Upper lobe of right lung (tissue), 1 donor: ENCODE measurements at places on chromosomes 5 and 9. TPM values are rescaled to one million over a fixed set of nuclear protein-coding genes. Genes with fewer than 3 reads are reported as not detected.

GPX3 gene
- 1,259 TPM for total RNA-seq

- no peaks in the 10 kb centered on the region for H3K36me3 ChIP-seq
- H3K4me3 ChIP-seq = no peak overlapping the region
- no peak overlapping the region for H3K27ac ChIP-seq
- H3K4me1 ChIP-seq = no peaks in the 10 kb centered on the region
- no peak for DNase-seq
- H3K27me3 ChIP-seq = no peaks in the 10 kb centered on the region
These were observed 44.3 kb upstream of the VPS13A start for GRCh38 chr9:77133011-77133410.

GABRA6 gene
- total RNA-seq = not detected

- H3K4me1 ChIP-seq = peaks cover 6% of the 10 kb centered on the region
- peak overlapping the region; percentile 43 for H3K4me3 ChIP-seq
- no peak overlapping the region for H3K27ac ChIP-seq
- DNase-seq = no peak
These were observed 485 bp upstream of the HABP4 start for GRCh38 chr9:96449523-96449844.

GRCh38 chr5:120794121-120794520, 330.0 kb downstream of the PRR16 start:
- H3K4me1 ChIP-seq = no peaks in the 10 kb centered on the region
- no peak overlapping the region for H3K4me3 ChIP-seq
- H3K27me3 ChIP-seq = no peaks in the 10 kb centered on the region
- no peak for DNase-seq
- no peak overlapping the region for H3K27ac ChIP-seq
- H3K36me3 ChIP-seq = no peaks in the 10 kb centered on the region

- no peaks in the 10 kb centered on the region for H3K4me1 ChIP-seq
- H3K4me3 ChIP-seq = no peak overlapping the region
- H3K27ac ChIP-seq = no peak overlapping the region
- DNase-seq = no peak
- H3K27me3 ChIP-seq = no peaks in the 10 kb centered on the region
These were observed 179.0 kb upstream of the SGCD start for GRCh38 chr5:156147944-156148285.

DNA sequence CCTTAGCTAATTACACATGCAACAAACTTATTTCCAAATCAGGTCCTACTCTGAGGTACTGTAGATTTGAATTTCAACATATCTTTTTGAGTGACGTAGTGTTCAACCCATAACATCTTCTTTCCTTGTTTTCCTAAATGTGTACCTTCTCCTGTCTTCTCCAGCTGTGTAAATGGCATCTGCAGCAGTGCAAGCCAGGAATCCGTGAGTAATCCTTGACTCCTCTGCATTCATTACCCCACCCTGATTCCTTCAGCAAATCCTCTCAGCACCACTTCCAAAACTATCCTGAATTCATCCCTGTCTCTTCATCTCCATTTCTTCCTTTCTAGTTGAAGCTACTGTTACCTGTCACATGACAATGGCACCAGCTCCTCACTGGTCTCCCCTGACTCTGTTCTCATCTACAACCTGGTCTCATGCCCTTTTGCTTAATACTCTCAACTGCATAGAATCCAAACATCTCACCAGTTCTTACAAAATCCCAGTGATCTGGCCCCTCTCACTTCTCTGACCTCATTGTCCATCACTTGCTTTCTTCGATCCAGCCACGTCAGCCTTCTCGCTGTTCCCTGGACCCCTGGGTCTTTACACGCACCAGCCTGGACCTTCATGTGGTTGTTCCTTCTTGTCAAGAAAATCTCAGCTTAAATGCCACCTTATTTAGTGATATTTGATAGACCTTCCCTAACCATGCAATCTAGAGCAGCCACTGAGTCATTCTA, 14.6 kb upstream of the TRAF1 start:
- no peaks in the 10 kb centered on the region for H3K36me3 ChIP-seq
- peaks cover 40% of the 10 kb centered on the region for H3K4me1 ChIP-seq
- no peak overlapping the region for H3K4me3 ChIP-seq
- H3K27ac ChIP-seq = peak overlapping the region; percentile 27
- DNase-seq = no peak

EXOSC2 gene
- 23.0 TPM for total RNA-seq

SLC34A3 gene
- 0.23 TPM for total RNA-seq

- no peak overlapping the region for H3K4me3 ChIP-seq
- no peaks in the 10 kb centered on the region for H3K27me3 ChIP-seq
- no peak overlapping the region for H3K27ac ChIP-seq
- DNase-seq = peak; percentile 79
These were observed 37.9 kb downstream of the SLC6A7 start for GRCh38 chr5:150227606-150228273.

AK1 gene
- 158 TPM for total RNA-seq

DNA sequence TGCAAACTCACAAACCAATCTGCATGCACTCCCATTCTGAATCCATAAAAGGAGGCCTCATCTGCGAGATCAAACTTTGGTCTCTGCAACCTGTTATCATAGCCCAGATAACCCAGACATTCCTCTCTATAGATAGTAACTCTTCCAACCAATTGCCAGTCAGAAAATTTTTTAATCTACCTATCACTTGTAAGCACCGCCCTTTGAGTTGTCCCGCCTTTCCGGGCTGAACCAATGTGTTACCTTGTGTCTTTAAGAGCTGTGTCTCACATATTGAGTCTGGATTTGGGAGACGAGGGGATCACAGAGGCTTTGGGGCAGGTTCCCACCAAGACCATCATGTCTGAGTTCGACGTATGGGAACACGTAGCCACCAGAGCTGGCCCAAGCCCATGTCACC, 91.1 kb upstream of the PPP1R26 start:
- no peak for DNase-seq
- no peaks in the 10 kb centered on the region for H3K36me3 ChIP-seq
- no peaks in the 10 kb centered on the region for H3K27me3 ChIP-seq
- H3K4me3 ChIP-seq = no peak overlapping the region
- H3K27ac ChIP-seq = no peak overlapping the region

DNA sequence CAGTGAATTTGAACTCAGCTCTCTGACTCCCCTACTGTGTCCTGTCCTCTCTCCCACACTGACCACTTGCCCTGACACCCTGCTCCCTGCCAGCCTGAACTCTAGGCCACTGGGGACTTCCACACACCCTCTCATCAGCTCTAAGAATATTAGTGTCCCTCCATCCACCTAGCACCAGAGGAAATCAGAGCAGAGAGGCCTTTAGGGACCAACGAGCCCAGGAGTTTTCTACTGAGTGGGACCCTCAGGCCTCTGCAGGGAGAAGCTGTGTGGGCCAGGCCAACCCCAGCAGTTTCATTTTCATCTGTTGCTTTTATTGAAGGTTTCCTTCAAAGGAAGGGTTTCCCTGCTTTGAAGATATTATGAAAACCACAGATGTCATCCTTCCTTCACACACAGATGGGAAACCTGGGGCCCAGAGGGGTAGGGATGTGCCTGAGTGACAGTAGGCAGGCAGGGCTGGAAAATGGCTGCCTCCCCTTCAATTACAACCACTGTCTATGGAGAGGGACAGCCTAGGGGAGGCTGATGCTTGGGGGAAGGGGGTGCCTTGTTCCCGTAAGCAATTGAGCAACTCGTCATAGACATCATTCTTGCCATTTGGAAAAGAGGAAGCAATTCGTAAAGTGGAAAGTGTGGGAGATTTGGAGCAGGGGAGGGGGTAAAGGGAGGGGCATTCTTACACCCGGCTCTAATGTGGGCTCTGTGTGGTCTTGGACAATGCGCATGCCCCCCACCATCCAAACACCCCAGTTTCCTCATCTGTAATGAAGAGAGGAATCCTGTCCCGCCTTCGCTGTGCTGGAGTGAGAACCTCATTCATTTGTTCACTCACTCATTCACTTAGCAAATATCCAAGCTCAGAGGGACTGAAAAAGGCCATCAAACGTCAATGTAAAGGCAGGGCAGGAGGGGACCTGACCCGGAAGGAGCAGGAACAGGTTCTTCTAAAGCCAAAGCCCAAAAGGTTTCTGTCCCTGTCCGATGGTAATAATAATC, 3.9 kb downstream of the GLIPR2 start:
- no peaks in the 10 kb centered on the region for H3K27me3 ChIP-seq
- H3K36me3 ChIP-seq = no peaks in the 10 kb centered on the region
- peak overlapping the region; percentile 56 for H3K27ac ChIP-seq
- H3K4me3 ChIP-seq = no peak overlapping the region
- no peak for DNase-seq

CD14 gene
- total RNA-seq = 127 TPM

DNA sequence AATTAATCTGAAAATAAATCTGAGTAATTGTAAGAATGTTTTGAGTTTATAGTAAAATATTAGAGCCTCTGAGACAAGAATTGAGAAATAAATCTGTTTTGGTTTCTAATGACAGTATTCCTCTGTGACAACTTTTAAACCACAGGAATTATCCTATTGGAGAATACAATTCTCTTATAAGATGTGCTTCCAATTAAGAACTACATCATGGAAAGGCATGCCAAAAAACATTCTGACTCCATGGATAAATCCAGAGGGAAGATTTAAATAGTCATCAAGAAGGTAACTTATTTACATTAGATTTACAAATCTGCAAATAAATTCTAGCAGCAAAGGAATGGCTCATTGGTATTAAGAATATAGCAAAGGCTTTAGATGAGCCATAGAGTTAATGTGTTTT, 178.3 kb upstream of the ACOT12 start:
- no peak overlapping the region for H3K27ac ChIP-seq
- no peaks in the 10 kb centered on the region for H3K4me1 ChIP-seq
- H3K4me3 ChIP-seq = no peak overlapping the region
- DNase-seq = no peak
- no peaks in the 10 kb centered on the region for H3K36me3 ChIP-seq
- no peaks in the 10 kb centered on the region for H3K27me3 ChIP-seq

SGTB gene
- 10.8 TPM for total RNA-seq

HRH2 gene
- 8.2 TPM for total RNA-seq

- no peaks in the 10 kb centered on the region for H3K4me1 ChIP-seq
- H3K36me3 ChIP-seq = no peaks in the 10 kb centered on the region
- no peak overlapping the region for H3K27ac ChIP-seq
- no peak for DNase-seq
- no peak overlapping the region for H3K4me3 ChIP-seq
These were observed 4.7 kb downstream of the APC start for GRCh38 chr5:112742424-112742823.

LIX1 gene
- not detected for total RNA-seq

GRCh38 chr9:78196258-78196657, 39.6 kb upstream of the CEP78 start:
- H3K4me3 ChIP-seq = no peak overlapping the region
- no peak overlapping the region for H3K27ac ChIP-seq
- no peaks in the 10 kb centered on the region for H3K36me3 ChIP-seq
- no peaks in the 10 kb centered on the region for H3K27me3 ChIP-seq
- H3K4me1 ChIP-seq = no peaks in the 10 kb centered on the region
- DNase-seq = no peak

- no peaks in the 10 kb centered on the region for H3K36me3 ChIP-seq
- no peaks in the 10 kb centered on the region for H3K4me1 ChIP-seq
- H3K27me3 ChIP-seq = no peaks in the 10 kb centered on the region
- DNase-seq = no peak
- no peak overlapping the region for H3K27ac ChIP-seq
- H3K4me3 ChIP-seq = no peak overlapping the region
These were observed 271.0 kb upstream of the MPDZ start for GRCh38 chr9:13550519-13550918.

DNA sequence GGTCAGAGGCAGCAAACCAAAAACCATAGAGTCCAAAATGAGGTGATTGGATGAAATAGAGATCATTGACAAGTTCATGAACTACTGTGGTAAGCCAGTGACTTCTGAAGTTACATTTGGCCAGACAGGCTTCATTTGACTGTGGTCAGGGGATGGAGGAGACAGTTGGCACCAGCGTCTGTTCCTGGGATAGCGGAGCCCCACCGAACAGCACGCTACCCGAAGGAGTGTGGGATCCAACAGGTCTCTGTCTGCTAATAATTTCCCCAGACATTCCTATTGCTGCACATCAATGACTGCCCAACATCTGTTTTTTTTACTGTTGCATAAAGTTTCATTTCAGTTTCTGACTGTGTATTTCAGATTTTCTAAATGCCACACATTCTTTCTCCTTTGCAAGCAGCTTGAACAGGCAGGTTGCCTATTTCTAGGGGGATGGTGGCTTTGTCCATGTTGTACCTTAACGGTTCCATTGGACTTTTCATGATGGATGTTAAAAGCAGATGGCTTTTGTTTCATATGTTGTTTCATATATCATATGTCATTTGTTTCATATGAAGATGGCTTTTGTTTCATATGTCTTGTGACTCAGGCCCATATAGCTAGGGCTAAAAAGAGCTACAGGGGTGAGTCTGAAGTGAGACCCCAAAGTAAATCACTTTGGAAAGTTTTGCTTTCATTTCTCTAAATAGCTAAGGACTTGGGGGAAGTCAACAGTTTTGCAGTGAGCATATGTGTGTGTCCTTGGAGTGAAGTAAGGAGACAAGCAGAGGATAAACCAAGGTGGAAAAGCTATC, 180.8 kb downstream of the GOLPH3 start:
- no peaks in the 10 kb centered on the region for H3K27me3 ChIP-seq
- H3K27ac ChIP-seq = no peak overlapping the region
- H3K4me1 ChIP-seq = no peaks in the 10 kb centered on the region
- H3K36me3 ChIP-seq = no peaks in the 10 kb centered on the region
- no peak for DNase-seq

BARX1 gene
- total RNA-seq = not detected

DNA sequence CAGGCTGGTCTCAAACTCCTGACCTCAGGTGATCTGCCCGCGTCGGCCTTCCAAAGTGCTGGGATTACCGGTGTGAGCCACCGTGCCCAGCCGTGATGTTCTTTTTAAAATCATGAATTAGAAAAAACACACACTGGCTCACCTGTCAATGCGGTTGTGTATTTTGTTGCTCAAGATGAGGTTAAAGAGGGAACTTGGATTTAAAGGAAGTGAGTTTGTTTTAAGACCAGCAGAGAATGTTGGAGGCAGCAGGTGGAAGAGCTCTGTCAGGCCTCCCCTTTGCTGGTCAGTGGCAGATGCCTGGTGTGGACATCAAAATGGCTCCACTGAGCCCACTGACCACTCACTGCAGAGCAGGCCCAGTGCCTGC, 38.9 kb downstream of the WNK2 start:
- no peak overlapping the region for H3K27ac ChIP-seq
- no peak overlapping the region for H3K4me3 ChIP-seq
- no peak for DNase-seq
- no peaks in the 10 kb centered on the region for H3K36me3 ChIP-seq
- no peaks in the 10 kb centered on the region for H3K4me1 ChIP-seq

GRCh38 chr9:124452326-124452725, 2.1 kb downstream of the ADGRD2 start:
- H3K4me1 ChIP-seq = no peaks in the 10 kb centered on the region
- peaks cover 52% of the 10 kb centered on the region for H3K27me3 ChIP-seq
- H3K36me3 ChIP-seq = no peaks in the 10 kb centered on the region
- H3K27ac ChIP-seq = no peak overlapping the region
- peak; percentile 56 for DNase-seq
- no peak overlapping the region for H3K4me3 ChIP-seq

SLC36A2 gene
- not detected for total RNA-seq

- DNase-seq = no peak
- H3K4me1 ChIP-seq = peaks cover 3% of the 10 kb centered on the region
- no peaks in the 10 kb centered on the region for H3K36me3 ChIP-seq
These were observed 14.7 kb upstream of the PWWP2A start for GRCh38 chr5:160133918-160134304.
